ENCODE measurements at places on chromosomes 11 and 22.

DNA sequence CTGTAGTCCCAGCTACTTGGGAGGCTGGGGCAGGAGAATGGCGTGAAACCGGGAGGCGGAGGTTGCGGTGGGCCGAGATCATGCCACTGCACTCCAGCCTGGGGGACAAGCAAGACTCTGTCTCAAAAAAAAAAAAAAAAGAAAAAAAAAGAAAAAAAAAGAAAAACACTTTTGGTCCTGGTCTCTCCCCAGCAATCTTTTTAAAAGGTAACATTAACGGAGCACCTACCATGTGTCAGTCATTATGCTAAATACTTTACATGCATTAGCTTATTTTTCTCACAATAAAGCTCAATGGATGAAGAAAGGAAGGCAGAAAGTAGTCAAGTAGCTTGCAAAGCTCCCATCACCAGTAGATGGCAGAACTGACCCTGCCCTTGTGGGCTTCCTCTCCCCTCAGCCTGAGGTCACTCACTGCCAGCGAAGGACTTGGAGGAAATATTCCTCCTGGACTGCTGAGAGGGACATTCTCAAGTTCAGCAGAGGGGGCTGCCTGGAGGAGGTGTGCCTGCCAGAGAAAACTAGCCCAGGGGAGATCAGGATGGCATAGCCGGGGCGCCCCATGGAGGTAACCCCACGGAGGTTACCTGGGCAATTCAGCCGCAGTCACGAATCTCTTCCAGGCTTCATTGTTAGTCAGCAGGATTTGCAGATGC is 15.5 kb downstream of the APOL3 start:
- ATAC-seq, result peak; percentile 70

DNA sequence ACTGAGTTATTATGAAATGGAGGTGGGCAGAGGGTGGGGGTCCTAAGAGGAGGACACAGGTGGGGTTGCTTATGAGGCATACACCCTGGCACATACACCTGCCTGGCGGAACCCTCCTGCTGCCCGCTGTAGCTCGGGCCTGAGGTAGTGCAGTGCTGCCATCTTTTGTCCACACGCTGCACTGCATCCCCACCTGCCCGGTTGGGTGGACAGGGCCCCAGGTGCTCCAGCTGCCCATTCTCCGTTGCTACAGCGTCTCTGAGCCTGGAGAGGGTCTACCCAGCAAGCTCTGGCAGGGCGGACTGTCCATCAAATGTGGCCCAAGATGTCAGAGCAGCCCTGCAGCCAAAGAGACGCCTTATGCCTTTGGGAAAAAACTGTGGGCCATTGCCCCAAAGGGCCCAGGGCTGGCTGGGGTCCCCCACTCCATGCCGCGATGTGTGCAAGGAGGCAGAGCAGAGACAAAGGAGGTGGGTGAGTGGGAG is 131.2 kb downstream of the BUD13 start:
- ATAC-seq, result peak; percentile 29

DNA sequence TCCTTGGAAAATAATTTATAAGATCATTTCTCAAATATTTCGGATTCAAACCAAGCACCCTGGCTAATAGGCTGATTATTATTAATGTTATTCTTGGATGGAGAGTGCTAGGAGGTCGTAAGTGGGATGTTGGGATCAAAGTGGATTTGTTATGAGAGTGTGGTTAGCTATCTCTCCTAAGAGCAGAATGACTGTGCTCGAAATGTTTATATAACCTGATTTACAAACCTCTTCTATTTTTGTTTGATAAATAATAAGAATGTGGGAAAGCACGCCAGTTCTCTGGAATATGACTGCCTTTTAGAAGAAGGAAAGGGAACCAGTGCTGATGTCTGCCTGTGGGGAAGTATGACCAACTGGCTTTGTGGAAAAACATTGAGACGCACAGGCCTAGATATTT is 527.5 kb downstream of the NTM start:
- no peak for ATAC-seq

DNA sequence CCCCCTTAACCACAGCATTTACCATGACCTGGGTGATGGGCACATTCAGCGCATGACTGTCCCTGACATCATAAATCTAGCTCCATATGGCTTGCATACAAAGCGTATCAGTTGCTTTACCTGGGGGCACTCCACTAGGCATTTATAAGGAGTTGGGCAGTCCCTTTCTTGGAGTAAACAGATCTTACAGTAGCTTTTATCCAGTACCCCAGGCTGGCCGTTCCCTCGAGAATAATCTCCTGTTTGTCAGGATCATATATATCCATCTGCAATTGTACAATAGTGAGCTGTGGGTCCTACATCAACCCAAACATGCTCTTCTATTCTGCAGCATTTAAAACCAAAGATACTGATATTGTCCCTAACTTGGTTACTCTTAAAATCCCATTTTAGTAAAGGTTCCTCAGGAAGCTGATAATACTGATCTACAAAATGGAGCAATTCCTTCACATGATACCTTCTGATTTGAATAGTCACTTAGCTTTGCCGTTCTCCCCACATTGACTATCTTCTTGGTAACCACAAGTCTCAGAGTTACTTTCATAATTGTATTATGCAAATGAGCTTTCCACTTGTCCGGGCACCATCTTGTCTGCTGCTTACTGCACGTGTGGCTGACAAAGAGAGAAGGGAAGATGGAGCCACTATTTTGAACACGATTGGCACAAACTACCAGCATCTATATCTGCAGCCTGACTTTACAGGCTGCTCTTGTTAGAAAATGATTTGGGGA is 205.0 kb downstream of the CWF19L2 start:
- no peak for ATAC-seq

DNA sequence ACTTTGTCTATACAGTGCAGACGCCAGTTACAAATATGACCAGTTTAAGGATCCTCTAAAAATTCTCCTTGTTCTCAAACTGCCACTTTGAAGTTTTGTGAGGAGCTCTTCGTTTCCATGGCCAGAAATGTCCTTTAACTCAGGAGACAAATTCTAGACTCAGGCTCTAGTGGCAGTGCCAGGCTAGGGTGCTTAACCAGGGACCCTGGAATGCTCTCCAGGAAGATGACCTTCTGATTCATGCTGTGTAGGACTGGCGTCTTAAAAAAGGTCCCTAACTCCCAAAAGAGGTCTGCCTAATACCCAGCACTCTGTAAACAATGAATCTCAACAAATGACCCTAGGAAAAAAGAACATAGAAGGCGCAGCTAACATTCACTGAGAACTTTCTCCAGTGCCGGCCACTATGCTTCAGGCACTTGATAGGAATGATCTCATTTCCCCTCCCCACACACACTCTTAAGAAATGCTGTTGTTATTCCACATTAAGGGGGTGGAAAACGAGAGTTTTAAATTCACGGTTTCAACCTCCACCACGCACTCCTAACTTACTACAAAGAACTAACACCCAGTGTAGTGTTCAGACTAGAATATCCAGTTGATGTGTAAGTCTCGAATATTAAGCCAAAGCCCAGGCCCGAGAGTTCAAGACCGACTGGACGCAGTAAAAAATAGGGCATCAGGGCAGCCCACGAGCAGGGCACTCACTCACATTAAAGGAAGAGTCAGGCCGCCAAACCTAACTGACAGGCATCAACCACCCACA is 747 bp downstream of the NXF1 start:
- peak; percentile 13 for ATAC-seq

DNA sequence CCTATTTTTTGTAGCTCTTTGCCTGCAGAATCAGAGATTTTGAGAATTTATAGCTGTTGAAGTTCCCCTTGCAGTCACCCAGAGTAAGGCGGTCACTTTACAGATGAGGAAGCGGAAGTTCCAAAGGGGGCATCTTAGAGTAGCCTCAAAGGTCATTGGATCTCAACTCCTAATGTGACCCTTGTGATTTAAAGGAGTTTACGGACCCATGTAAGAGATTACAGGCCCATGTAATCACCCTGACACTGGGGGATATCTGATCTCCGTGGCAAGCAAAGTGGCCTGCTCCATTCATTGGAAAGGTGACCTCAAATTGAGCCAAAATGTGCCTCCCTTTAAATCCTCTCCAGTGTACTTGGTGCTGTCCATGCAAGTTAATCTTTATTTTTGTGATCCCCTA is 15.7 kb downstream of the P2RX3 start:
- ATAC-seq, result no peak

GRCh38 chr11:125132596-125132995 is 21.2 kb upstream of the TMEM218 start:
- no peak for ATAC-seq

DNA sequence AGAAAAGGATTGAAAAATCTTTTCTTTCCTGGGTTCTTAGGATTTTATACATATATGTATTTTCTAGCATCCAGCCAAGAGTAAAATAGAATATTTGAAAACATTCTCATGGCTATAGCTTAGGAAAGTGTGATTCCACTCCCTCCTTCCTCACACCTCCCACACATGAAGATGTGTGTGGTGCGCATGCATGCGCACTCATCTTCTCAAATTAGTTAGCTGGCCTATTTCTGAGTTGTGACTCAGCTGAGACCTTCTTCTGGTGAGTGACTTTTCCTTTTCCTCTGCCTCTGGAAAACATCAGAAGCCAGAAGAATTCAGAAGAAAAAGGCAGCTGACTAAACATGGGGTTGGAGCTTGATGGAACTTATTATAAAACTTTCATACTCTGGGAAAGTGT is 149.8 kb downstream of the OR4C45 start:
- ATAC-seq, result no peak

GRCh38 chr22:25402160-25402500 is 162.3 kb upstream of the GRK3 start:
- no peak for ATAC-seq

- ATAC-seq, result no peak
These were observed 955.7 kb downstream of the DLG2 start for GRCh38 chr11:84671325-84671999.

DNA sequence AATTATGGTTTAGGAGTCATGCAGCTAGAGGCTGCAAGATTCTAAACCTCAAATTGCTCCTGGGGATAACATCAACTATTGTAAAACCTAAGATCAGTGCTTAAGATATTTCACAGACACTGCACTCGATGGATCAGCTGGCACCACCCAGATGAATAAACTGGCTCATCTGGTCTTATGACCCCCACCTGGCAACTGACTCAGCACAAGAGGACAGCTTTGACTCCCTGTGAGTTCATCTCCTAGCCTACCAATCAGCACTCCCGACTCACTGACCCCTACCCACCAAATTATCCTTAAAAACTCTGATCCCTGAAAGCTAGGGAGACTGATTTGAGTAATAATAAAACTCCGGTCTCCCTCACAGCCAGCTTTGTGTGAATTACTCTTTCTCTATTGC is 782 bp upstream of the TTC12 start:
- ATAC-seq, result no peak

GRCh38 chr22:28406246-28406645 is 273.4 kb downstream of the TTC28 start:
- ATAC-seq, result no peak

- ATAC-seq, result no peak
These were observed 65.0 kb upstream of the HORMAD2 start for GRCh38 chr22:30015229-30015797.

DNA sequence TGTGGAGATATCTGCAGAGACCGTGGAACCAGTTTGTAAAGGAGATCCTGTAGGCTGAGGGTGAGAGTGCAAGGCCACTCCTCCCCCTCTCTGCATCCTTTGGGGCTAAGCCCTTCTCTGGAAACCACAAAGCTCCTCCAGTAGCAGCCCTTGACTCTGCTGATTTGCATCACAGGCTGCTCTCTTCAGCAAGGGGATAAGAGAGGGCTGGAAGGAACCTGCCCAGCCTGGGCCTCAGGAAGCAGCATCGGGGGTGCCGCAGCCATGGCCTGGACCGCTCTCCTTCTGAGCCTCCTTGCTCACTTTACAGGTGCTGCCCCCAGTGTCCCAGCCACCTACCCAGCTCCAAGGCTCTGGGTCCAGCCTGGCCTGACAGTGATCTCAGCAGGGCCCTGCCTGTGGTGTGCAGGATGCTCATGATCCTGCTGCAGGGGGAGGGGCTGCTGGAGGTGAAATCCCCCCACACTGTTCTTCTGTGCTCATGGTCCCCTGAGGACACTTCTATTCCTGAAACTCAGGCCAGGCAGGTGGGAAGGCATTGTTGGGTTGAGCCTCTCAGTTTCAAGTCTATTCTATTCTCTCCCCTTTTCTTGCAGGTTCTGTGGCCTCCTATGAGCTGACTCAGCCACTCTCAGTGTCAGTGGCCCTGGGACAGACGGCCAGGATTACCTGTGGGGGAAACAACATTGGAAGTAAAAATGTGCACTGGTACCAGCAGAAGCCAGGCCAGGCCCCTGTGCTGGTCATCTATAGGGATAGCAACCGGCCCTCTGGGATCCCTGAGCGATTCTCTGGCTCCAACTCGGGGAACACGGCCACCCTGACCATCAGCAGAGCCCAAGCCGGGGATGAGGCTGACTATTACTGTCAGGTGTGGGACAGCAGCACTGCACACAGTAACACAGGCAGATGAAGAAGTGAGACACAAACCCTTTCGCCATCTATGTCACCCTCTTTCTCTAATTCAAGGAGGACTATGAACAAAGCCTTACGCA is 68.5 kb upstream of the IGLL5 start:
- peak; percentile 22 for ATAC-seq

DNA sequence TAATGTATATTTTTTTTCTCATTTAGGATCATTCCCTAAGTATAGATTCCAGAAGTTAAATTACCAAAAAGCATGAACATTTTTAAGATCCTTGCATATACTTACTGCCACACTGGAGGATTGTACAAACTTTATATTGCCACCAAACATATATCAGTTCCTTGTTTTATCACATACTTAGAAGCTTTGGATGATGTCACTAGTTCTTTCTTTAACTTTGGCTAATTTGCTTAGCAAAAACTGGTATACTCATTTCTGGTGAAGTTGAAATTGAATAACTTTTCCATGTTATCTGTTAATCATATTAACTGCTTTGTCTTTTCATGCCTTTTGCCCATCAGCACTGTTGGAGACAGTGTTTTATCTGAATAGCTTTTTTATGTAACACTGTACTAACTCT is 31.6 kb upstream of the PRDM10 start:
- no peak for ATAC-seq

- no peak for ATAC-seq
These were observed 84.7 kb downstream of the CASP12 start for GRCh38 chr11:104813532-104813931.

- no peak for ATAC-seq
These were observed 5.3 kb downstream of the UBQLN3 start for GRCh38 chr11:5504403-5504921.

DNA sequence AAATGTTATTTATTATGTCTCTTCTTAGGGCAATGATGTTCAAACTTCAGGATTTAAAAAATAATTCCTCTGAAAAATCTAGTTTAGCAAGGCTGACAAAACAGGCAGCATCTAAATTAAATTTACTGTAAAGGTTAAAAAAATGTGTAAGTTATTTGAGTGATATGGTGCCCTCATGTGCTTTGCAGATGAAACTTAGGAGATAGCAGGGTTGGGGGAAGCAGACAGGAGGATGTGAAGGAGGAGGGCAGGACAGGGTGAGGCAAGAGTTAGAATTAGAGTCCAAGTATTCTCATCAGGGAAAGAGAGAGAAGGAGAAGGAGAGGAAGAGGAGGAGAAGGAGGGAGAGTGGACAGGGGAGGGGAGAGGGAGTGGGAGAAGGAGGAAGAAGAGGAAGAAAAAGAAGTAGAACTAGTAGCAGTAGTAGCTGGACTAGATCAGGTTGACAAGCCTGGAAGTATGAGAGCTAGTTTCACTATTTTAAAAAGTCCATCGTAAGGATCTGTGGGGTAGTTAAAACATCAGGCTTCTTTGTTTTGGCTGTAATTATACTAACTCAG is 141.2 kb upstream of the SESN3 start:
- no peak for ATAC-seq
